ENCODE measurements at places on chromosomes 13 and 19. TPM values are rescaled to one million over a fixed set of nuclear protein-coding genes. Genes with fewer than 3 reads are reported as not detected.
A peak's percentile ranks its signal among the peaks of the same experiment; 100 is the strongest.

GRCh38 chr13:113639616-113640262 lies 18.3 kb downstream of the ATP4B start:
- DNase-seq = peak; percentile 76

- DNase-seq = no peak
These were observed 31.0 kb downstream of the TDRD12 start for GRCh38 chr19:32750441-32751055.

GRCh38 chr19:51020988-51021651 lies 1.6 kb upstream of the KLK10 start:
- DNase-seq = no peak

The ZNF737 gene
- total RNA-seq = 7.0 TPM

DNA sequence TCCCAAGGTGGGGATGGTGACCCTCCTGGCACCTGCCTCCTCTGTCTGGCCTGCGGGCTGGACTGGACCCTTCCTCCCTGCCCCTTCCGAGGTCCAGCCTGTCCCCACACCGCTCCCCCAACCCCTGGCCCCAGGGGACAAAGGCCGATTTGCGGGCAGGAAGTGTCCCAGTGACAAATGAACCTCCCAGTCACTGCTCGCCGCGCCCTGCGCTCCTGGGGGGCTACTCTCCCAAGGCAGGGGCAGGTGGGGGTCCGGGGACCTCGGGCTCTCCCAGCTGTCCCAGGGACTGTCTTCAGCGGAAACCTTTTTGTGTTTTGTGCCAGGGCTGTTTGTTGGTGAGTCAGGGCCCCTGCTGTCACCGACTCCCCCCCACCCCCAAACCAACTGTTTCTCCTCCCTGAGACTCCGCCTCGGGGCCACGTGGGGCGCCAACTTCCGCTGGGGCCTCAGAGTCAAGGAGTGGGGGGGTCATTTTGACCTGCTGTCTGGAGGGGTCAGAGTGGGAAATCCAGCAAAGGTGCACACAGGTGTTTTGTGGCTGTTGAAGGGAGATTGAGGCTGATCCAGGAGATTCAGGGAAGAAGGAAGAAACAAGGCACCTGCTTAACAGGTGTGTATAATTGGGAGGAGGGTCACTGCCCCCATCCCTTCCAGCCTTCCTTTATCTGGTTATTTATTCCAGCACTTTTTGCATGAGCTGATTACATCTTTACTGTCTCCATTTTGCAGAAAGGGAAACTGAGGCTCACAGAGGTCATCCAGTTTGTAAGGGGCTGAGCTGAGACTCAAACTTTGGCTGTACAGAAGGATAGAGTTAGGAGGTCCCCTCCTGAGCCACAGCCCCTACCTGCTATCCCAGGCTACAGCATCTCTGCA lies 831 bp downstream of the PGPEP1 start:
- DNase-seq = no peak

The CCDC8 gene
- 53.2 TPM for total RNA-seq

The FFAR3 gene
- total RNA-seq = not detected

- no peak for DNase-seq
These were observed 1.7 kb downstream of the INTS6 start for GRCh38 chr13:51451134-51451466.

The AKT1S1 gene
- 52.0 TPM for total RNA-seq

DNA sequence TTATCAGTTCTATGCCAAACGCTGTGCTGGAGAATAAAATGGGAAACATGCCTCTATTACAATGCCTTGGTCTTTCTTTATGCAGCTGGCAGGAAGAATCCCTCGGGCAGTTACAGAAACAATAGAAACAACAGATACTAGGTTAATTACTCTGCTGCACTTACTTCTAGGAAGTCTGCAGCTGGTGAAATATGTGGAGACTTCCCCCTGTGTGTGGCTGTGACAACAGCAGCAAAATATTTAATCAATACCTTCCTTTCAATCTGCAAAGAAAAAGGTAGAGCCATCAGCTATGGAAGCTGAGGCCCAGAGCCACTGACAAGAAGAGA lies 9.9 kb downstream of the STOML3 start:
- DNase-seq = no peak

- DNase-seq = no peak
These were observed 19.9 kb upstream of the ARHGEF7 start for GRCh38 chr13:111095031-111095840.

GRCh38 chr13:91594061-91594460 lies 195.6 kb downstream of the GPC5 start:
- no peak for DNase-seq

The TTC9B gene
- not detected for total RNA-seq

- no peak for DNase-seq
These were observed 45.6 kb upstream of the GTF2F2 start for GRCh38 chr13:45074721-45075120.

DNA sequence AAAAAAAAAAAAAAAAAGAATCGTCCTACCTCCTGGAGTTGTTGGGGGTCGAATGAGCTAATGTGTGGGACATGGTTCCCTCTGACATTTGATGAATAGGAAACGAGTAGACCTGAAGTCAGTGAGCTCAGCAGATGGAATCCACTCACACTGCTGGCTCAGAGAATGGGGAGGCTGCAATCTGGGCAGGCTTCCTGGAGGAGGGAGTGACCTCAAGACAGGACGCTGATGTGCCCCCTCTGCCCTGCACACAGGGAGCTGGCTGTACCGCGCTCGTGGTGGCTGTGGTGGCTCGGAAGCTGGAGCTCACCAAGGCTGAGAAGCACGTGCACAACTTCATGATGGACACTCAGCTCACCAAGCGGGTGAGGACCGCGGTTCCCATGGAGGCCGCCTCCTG lies 19.8 kb upstream of the ARRDC2 start:
- DNase-seq = no peak

DNA sequence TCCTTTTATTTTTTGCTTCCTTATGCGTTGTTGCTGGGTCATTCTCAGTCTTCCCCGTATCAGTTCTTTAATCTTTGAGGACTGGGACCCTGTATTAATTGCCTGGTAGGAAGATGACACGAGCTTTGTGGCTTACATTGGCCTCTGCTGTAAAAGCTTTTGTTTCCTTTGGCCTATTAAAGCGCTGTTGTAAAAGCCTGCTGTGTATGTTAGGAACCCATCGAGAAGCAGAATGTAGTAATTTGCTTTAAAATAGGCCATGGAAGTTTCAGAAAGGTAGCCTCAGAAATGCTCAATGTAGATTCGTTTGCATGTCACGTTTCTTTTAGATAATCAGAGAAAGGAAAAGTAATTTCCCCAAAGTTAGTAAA lies 257.5 kb upstream of the STARD13 start:
- DNase-seq = no peak

The OSCAR gene
- 0.48 TPM for total RNA-seq

The ZNF441 gene
- total RNA-seq = 5.6 TPM

DNA sequence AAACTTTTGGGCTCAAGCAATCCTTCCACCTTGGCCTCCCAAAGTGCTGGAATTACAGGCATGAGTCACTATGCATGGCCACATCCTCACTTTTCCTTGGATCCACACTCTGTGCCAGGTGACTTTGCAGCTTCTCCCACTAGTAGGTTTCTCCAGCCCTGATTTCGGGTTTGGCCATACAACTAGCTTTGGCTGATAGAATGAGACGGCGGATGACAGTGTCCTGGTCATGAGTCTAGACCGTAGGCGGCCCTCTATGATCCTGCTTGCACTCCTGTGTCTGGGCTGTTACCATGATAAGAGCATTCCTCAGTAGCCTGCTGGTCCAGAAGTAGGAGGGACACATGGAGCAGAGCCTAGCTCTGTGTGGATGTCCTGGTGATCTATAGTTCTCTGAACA lies 112.5 kb upstream of the KL start:
- DNase-seq = no peak

GRCh38 chr13:41811588-41812021 lies 149.3 kb downstream of the VWA8 start:
- no peak for DNase-seq

DNA sequence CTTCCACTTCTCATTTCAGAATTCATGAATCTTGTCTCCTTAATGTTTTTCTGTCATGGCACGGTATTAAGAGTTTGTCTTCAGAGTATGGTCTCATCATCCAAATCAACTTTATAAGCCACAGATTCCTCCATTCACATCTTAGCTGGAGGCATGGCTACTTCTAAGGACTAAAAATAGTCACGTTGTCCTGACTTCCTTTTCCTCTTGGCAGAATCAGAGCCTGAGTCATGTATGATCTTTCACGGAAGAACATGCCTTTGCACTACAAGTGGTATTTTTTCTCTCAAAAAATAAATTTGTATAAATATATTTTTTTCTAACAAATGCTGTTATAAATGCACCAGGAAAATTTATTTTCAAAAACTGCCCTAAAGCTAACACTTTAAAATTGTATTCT lies 71.4 kb downstream of the ALOX5AP start:
- DNase-seq = no peak

GRCh38 chr13:96373597-96373996 lies 283.7 kb downstream of the HS6ST3 start:
- no peak for DNase-seq

GRCh38 chr13:91729859-91730258 lies 331.4 kb downstream of the GPC5 start:
- DNase-seq = no peak

DNA sequence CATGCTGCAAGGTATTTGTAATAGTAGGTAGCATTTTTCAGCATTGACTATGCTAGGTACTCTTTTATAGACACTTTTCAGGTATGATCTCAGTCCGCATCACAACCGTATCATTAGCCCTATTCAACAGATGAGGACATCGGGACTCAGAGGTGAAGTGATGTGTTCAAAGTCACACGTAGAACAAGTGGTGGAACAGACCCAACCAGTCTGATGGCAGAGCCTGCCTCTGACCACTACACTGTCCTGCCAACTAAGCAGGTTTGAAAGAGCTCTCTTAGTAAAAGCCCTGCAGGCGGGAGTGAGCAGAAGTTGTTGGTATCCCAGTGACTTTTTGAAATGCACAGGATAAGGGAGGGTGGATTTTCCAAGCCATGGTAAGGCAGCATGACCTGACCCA lies 20.2 kb downstream of the PAF1 start:
- no peak for DNase-seq

The ZNF506 gene
- total RNA-seq = 8.1 TPM

GRCh38 chr19:7294558-7295212 lies 471 bp upstream of the INSR start:
- DNase-seq = no peak

DNA sequence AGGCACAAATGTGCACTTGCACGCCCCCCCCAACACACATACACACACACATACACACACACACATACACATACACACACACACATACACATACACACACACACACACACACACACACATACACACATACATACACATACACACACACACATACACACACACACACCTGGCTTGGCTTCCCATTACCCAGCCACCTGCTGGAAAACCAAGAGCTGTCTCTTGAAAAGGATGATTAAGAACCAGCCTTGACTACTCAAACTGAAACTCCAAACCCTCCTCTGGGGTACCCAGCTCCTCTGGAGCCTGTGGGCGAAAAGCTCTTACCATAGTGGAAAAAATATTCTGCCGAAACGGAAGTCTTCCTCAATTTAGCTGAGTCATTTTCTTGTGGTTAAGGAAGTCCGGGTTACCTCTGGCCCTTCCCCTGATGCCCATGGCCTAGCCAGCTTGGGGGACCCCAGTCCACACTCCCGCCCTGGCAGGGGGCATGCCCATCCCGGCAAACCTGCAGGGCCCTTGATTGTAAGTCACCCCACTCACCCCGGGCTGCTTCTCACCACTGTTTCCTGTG lies 21.9 kb downstream of the CEBPA start:
- no peak for DNase-seq

GRCh38 chr13:41232578-41233480 lies 30.5 kb downstream of the MTRF1 start:
- no peak for DNase-seq

- DNase-seq = no peak
These were observed 278.3 kb downstream of the KCTD12 start for GRCh38 chr13:76607866-76608265.

GRCh38 chr13:48838193-48838973 lies 137.3 kb upstream of the FNDC3A start:
- DNase-seq = no peak

The SERP2 gene
- total RNA-seq = 9.5 TPM

- DNase-seq = no peak
These were observed 178.8 kb downstream of the KATNAL1 start for GRCh38 chr13:30128591-30128990.

- DNase-seq = no peak
These were observed 21.2 kb upstream of the MCF2L start for GRCh38 chr13:112947796-112948195.

The GPC5 gene
- 0.90 TPM for total RNA-seq

DNA sequence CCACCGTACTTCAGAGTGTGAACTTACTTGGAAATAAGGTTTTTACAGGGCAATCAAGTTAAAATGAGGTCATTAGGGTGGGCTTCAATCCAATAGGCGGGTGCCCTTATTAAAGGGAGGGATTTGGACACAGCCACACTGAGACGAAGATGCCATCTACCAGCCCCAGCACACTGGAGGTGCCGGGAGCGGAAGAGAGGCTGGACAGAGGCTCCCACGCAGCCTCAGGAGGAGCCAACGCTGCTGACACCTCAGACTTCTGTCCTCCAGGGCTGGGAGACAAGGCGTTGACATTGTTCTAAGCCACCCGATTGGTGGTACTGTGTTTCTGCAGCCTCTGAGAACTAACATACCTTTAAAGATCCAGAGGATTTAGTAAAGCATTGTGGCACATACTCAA lies 12.6 kb upstream of the RAB20 start:
- DNase-seq = no peak

DNA sequence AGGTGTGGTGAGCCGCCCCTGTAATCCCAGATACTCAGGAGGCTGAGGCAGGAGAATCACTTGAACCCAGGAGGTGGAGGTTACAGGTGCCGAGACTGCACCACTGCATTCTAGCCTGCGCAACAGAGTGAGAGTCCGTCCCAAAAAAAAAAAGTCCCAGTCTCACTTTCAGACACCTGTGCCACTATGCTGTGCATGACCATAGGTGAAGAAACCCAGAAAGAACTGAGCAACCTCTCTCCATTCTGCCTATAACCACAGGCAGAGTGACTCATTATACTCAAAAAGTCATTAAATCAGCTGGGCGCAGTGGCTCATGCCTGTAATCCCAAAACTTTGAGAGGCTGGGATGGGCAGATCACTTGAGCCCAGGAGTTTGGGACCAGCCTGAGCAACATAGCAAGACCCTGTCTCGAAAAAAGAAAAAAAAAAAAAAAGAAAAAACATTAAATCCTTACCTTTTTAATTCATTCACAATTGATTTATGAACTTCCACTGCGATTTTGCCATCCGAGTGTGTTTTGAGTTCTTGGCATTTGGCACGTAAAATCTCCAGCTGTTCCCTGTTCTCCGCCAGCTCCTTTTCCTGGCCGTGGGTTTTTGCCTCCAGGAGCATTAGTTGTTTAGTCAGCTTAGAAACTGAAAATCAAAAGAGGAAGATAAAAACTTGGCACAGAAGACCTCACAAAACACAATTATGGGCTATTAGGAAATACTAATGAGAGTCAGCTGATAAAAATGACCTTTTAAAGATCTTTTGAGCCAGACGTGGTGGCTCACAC lies 45.5 kb upstream of the SLC7A9 start:
- no peak for DNase-seq

DNA sequence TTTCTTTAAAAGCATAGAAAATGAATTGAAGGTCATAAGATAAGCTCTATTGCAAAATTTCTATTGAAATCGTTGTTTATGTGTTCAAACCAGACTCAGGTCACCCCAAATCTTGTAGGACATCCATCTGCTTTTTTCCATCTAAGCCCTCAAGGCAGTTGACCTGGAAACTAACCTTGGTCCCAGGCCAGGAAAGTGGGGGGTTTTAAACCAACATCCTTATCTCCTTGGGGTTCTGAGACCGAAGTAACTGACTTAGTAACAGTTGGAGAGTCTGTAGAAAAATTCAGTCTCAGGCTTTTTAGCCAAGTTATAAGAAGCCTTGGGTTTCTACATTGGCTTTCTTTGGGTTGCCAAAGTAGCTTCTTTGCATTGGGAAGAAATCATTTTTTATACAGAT lies 23.4 kb downstream of the ZNF507 start:
- DNase-seq = no peak

All from chondrocyte (in vitro differentiated cells).